Left ventricle myocardium superior (tissue), 1 donor: ENCODE measurements at places on chromosomes 4 and X. TPM values are rescaled to one million over a fixed set of nuclear protein-coding genes. Genes with fewer than 3 reads are reported as not detected.

Gene STS
- total RNA-seq: 4.7 TPM

Gene CLNK
- not detected for total RNA-seq

Gene HS6ST2
- not detected for total RNA-seq

Gene S100G
- total RNA-seq: not detected

Gene CTAG2
- total RNA-seq: not detected

Gene COL25A1
- total RNA-seq: 0.37 TPM

Gene RAB40A
- total RNA-seq: 0.10 TPM

Gene AGTR2
- total RNA-seq: 0.22 TPM

Gene SLC4A4
- 25.6 TPM for total RNA-seq

Gene SULT1E1
- total RNA-seq: not detected

Gene DRD5
- total RNA-seq: not detected
